CD4-positive, alpha-beta memory T cell (primary cell): ENCODE measurements at places on chromosomes 5 and 9. TPM values are rescaled to one million over a fixed set of nuclear protein-coding genes. Genes with fewer than 3 reads are reported as not detected.

- no peak overlapping the region for H3K4me3 ChIP-seq
- H3K36me3 ChIP-seq = no peaks in the 10 kb centered on the region
- H3K27ac ChIP-seq = no peak overlapping the region
- DNase-seq = no peak
- H3K4me1 ChIP-seq = no peaks in the 10 kb centered on the region
- no peaks in the 10 kb centered on the region for H3K27me3 ChIP-seq
These were observed 79.0 kb downstream of the GLDC start for GRCh38 chr9:6566409-6567139.

GRCh38 chr5:35149041-35149440 lies 81.2 kb downstream of the PRLR start:
- DNase-seq = no peak
- H3K27me3 ChIP-seq = no peaks in the 10 kb centered on the region
- H3K36me3 ChIP-seq = no peaks in the 10 kb centered on the region
- no peak overlapping the region for H3K4me3 ChIP-seq
- H3K4me1 ChIP-seq = no peaks in the 10 kb centered on the region
- H3K27ac ChIP-seq = no peak overlapping the region

DNA sequence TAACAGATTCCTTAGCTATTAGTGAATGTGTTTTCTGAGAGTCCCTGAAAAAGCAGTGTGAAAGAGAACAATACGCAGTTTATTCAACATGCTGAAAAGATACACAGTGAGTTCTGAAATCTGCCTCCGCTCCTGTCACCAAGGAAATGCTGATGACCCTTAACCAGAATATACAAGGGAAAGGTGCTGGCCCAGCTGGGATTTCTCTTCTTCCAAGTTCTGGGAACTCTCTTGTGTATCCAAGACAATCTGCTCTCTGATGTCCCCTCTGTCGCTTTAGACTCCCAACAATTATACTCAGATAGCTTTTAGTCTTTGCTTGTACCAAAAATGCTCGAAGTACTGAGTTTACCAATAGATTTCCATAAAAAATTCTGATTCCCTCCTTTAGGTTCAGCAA lies 214.9 kb downstream of the TMEM167A start:
- H3K36me3 ChIP-seq = no peaks in the 10 kb centered on the region
- no peak for DNase-seq
- H3K4me1 ChIP-seq = no peaks in the 10 kb centered on the region

- H3K4me1 ChIP-seq = no peaks in the 10 kb centered on the region
- no peak overlapping the region for H3K4me3 ChIP-seq
- H3K27me3 ChIP-seq = no peaks in the 10 kb centered on the region
- H3K36me3 ChIP-seq = no peaks in the 10 kb centered on the region
These were observed 140.8 kb downstream of the BARX1 start for GRCh38 chr9:93814077-93814956.

DNA sequence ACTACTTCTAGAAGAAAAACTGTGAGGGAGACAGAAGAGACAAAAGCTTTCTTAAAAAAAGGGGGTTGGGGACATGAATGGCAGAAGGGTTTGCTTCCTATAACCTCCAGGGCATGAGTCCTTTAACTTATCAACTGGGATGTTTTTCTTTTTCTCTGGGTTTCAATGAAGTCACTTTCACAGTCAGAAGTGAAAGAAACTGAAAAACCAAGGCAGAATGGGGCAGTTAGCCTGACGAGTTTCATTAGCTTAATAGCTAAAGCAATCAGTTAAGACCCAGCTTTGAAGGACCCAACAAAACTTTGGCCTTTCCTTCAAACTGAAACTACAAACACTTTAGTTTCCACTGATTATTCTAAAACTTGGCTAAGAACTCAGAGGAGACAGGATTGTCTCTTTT lies 4.6 kb upstream of the OR13C8 start:
- no peaks in the 10 kb centered on the region for H3K27me3 ChIP-seq
- no peak overlapping the region for H3K27ac ChIP-seq
- DNase-seq = no peak
- H3K4me3 ChIP-seq = no peak overlapping the region
- no peaks in the 10 kb centered on the region for H3K4me1 ChIP-seq

DNA sequence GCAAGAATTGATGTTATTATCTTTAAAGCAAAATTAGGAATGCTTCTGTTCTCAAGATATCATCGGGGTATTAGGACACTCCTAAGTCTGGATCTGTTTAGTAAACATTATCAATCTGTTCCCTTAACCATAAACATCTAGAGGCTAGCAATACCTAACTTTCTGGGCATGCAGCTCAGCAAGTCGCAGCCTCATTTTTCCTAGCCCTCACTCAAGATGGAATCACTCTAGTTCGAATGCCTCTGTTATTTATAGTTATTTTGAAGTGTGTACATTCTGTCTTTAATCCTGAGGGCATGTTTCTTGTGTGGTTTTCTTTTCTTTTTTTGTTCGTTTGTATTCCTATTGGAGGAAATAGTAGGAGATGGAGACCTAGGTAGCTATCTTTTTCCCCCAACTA lies 66.9 kb downstream of the FER start:
- H3K4me3 ChIP-seq = no peak overlapping the region
- DNase-seq = no peak
- H3K36me3 ChIP-seq = no peaks in the 10 kb centered on the region
- H3K27ac ChIP-seq = no peak overlapping the region
- H3K4me1 ChIP-seq = no peaks in the 10 kb centered on the region

DNA sequence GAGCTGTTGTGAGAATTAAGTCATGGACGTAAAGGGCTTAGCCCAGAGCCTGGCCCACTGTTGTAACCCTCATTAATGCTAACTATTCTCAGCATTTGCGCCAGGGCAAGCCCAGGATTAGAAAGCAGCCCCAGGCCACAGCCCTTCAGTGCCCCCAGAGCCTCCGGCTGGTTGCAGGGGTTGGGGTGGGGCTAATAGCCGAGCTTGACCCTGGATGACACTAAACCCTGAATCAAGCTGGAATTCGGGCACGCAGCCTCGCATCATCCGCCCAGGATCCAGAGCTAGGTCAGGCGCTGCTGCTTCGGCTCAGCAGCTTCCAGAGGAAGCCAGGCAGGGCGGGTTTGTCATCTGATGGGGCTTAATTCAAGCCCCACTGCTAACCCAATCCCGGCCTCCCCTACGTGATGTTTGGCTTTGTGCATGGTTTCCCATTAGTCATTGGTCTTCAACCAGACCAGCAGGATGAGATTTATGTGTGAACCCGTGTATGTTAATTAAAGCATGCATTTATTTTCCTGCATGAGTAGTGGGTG lies 1.2 kb upstream of the MEGF9 start:
- H3K4me1 ChIP-seq = peaks cover 40% of the 10 kb centered on the region
- H3K4me3 ChIP-seq = no peak overlapping the region
- H3K27me3 ChIP-seq = no peaks in the 10 kb centered on the region
- DNase-seq = no peak

CKMT2 gene
- total RNA-seq = not detected
